ENCODE measurements at places on chromosomes 12 and 14.

- DNase-seq: no peak
Observed at GRCh38 chr12:122505419-122506051, 4.8 kb upstream of the ZCCHC8 start.

GRCh38 chr14:31340297-31341063, 79.9 kb downstream of the HEATR5A start:
- DNase-seq: no peak

GRCh38 chr12:6465467-6466183, 4.9 kb downstream of the VAMP1 start:
- peak; percentile 81 for DNase-seq

DNA sequence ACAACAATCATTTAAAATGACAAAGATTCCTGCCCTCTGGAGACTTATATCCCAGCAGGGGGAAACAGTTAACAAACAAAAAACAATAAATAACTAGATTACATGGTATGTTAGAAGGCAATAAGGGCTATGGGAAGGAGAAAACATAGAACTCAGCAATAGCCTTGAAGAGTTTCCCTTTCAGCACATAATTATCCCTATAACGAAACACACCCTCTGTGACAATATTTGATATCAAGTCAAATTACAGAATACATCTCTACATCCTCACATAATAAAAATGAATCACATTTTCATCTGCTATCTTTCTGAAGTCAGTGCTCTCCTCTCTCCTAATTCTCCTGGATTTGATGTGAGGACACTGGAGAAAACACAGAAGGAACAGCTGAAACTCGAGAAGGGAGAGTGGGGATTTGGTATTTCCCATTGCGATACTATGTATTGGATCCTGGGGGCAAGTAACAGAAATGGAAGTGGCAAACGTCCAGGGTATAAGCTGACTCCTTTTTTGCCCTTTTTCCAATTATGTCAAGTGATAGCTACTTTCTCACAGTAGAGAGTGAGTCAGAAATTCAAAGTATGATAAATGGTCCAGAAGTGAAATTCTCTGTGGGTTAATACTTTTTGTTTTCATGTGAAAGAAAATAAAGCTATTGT, 9.7 kb upstream of the PTGER2 start:
- DNase-seq: no peak

GRCh38 chr12:64790166-64790565, 31.0 kb upstream of the GNS start:
- DNase-seq: no peak

DNA sequence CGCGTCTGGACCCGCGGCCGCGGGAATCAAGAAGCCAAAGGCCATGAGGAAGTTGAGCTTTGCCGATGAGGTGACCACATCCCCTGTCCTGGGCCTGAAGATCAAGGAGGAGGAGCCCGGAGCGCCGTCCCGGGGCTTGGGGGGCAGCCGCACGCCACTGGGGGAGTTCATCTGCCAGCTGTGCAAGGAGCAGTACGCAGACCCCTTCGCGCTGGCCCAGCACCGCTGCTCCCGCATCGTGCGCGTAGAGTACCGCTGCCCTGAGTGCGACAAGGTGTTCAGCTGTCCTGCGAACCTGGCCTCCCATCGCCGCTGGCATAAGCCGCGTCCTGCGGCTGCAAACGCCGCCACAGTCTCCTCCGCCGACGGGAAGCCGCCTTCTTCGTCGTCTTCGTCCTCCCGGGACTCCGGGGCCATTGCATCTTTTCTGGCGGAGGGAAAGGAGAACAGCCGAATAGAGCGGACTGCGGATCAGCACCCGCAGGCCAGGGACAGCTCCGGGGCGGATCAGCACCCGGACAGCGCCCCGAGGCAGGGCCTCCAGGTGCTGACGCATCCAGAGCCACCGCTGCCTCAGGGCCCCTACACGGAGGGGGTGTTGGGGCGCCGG, 1.0 kb downstream of the INSM2 start:
- peak; percentile 39 for DNase-seq

DNA sequence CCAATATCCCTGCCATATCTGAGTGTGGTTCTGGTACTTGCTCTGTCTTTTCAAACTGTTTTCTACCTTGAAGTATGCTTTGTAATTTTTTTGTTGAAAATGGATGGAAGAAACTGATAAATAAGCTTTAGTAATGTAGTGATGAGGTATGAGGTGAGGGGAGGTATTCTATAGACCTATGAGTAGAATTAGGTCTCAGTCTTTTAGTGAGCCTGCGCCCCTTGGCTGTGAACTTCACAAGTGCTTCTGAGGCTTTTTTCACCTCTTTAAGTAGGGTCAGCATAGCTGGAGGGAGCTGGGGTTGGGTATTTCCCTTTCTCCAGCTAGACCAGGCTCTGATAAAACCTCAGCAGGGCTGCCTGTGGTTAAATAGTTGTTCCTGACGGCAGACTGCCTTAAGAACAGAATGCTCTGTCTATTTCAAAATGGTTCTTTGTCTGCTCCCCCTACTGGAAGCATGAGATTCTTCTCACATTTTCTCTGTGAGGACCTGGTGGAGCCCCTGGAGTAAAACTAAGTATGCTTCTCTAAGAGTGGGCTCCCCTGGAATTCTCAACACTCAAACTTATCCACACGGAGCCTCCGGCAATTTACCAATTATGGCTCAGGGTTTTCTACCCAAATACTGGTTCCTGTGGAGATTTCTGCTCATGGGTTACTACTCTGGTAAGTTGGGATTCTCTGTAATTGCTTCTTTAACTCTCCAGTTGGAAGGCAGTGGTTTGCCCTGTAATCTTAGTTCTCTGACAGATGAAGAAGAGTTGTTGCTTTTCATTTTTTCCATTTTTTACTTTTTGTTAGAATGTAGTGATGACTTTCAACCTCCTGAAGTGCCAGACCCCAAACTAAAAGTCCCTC, 13.1 kb downstream of the KRT5 start:
- peak; percentile 53 for DNase-seq

DNA sequence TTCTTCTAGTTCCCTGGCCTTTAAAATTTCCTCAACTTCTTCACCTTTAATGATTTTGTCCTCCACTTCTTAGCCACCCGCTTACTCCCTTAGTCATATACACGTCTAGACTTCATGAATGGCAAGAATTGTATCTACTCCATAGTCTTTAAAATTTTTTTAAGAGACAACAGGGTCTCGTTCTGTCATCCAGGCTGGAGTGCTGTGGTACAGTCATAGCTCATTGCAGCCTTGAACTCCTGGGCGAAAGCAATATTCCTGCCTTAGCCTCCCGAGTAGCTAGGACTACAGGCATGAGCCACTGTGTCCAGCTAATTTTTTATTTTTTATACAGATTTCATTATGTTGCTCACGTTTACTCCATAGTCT, 47.9 kb downstream of the BBS10 start:
- DNase-seq: no peak

DNA sequence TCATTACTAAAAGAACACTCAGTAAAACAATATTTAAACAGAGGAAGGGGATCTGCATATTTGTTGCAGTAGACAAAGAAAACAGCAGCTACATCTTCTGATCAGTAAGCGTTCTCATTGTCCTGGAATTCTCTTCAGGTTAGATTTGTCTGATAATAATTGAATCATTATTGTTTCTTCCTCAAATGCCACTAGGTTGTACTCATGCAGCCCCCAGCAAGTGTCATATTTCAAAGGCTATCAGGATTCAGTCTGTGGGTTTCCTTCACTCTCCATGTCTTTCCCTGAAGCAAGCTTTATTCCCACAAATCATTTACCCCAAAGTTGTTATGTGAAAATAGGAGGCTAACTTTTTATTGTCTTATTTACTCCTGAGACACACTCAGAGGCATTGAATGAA, 14.7 kb downstream of the PIK3C2G start:
- DNase-seq: no peak

GRCh38 chr12:97275728-97276590, 186.6 kb upstream of the RMST start:
- DNase-seq: no peak

GRCh38 chr12:81450920-81451739, 308.0 kb downstream of the PPFIA2 start:
- DNase-seq: peak; percentile 79

DNA sequence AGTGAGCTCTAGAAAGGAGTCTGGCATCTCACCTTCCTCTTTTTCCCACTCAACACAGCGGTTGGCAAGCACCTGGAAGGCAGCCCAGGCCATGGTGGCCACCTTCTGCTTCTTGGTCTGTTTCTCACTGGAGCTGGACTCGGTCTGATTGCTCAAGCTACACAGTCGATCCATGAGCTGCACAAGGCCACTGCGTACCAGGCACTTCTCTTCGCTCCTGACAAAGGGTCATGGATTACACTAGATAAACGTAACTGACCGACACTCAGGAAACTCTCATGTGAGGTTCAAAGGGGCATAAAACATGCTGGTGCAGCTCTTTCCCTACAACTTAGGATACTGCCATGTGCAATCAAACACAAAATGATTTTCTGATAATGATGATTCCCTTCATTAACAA, 113.7 kb downstream of the TRAFD1 start:
- peak; percentile 18 for DNase-seq

DNA sequence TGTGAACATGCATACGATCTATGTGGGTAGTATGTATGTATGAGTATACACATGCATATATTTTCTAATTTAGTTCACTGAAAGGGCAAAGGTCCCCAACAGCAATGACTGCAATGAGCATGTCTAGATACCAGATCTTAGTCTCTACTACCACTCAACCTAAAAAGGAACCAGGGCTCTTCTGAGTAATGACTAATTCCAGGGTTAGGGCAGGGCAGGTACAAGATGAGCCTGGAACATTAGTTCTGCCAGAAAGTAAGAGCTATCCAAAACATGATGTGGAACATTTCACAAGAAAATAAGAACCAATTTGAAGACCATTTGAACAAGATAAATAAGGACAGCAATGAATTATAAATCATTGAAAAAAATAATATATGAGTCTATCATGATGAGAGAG, 91.3 kb upstream of the PDZRN4 start:
- no peak for DNase-seq

- DNase-seq: no peak
Observed at GRCh38 chr12:33581613-33582122, 142.0 kb upstream of the SYT10 start.

Data from OCI-M1 (cell line).